ENCODE measurements at places on chromosomes 7 and 10.

DNA sequence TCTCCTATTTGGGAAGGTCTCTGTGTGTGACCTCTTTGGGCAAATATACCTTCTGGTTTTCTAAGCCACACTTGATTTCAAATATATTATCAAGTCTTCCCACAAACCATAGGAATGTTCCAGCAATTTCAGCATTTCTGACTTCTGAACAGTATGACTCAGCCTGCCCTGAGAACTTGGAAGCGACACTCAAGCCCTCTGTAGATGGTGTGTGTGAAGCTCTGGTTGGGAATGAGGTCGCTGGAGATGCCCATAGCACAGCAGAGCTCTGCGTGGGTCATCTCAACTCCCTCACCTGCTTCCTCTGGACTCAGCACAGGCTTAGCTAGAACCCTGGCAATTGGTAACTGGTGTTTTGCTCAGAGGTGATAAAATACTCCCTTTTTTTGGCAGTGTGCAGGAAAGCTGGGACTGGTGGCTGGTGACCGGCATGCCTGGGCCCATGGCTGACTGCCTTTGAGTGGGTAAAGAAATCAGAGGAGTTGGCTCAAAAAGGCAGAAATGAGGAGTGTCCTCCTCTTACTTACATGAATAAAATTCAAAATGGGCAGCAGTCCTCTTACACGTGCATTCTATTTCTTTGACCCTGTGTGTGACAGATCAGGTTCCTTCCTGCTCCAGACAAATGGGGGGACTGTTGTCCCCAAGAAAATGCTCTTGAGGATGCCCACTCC lies 87.5 kb upstream of the NRP1 start:
- DNase-seq = no peak

GRCh38 chr10:87503401-87503800 lies 1.3 kb upstream of the MINPP1 start:
- DNase-seq = no peak

DNA sequence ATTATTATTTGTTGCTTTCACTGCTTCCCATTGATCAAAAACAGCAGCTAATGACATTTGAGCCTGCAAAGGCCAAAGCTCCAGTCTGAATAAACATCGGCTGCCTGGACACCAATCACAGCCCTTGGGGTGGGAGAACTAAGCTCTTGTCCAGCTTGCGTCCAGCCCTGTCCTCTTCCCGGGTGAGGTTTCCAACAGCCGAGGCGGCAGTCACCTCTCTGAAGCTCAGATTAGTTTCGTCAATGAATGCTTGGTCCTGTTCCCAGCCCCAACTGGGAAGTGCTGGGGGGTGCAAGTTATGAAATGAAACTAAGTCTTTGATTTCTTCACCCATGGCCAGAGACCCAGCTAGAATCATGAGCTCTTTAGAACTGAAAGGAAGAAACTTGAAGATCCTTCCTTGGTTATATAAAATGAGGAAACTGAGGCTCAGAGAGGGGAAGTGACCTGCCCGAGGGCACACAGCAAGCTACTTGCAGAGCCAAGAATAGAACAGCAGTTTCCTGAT lies 114.0 kb upstream of the TCF7L2 start:
- DNase-seq = no peak

- DNase-seq = no peak
Measured at GRCh38 chr10:128437786-128438345, 311.6 kb upstream of the MKI67 start.

GRCh38 chr7:85521108-85521694 lies 334.3 kb upstream of the SEMA3D start:
- no peak for DNase-seq

DNA sequence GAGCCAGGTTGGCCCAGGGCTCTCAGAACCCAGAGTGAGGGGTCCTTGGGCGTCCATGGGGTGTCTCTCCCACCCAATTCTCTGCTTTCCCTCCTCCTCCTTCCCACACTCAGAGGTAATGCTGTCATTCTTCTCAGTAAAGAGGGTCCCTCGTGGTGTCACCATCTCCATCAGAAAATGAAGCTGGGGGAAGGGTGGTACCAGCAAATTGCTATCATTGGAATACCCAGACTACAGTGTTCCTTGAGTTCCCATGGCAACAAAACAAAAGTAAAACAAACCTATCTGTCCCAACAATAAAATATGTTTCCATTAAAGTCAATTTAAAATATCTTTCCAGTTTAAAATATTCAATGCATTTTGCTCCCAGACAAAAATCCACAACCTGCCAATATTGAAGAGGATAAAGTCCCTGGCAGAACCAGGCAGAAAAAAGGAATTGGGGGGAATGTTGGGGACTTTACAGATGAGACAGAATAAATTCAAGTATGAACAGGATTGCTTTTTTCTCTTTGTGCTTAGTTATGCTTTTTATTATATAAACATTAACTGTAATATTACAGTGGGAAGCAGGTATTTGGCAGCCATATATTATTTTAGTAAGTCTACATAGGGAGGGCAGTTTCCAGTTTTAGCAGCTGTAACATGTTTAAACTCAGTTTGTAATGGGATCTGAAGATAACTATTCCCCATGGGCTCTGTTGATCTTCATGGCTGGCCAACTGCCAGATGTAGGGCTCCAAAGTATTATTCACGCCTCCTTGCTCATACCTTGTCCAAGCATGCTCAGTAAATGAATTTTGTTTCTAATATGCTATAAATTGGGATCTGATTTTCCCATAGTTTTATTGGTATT lies 182.1 kb downstream of the ARID5B start:
- no peak for DNase-seq
